A549 treated with GW870086 at 1 μM for 4 hours (cell line): ENCODE measurements at places on chromosomes 7 and 10. TPM values are rescaled to one million over a fixed set of nuclear protein-coding genes. Genes with fewer than 3 reads are reported as not detected.

SLC29A4 gene
- 8.9 to 17.5 TPM (median 13.5 TPM) in 5 replicates for total RNA-seq

CEP55 gene
- total RNA-seq, result 53.5 to 73.6 TPM (median 65.2 TPM) in 5 replicates

MLXIPL gene
- total RNA-seq, result 1.2 to 1.5 TPM (median 1.3 TPM) in 5 replicates

H2BK1 gene
- not detected in 5 replicates for total RNA-seq
